ENCODE measurements at places on chromosomes 4 and X.
A peak's percentile ranks its signal among the peaks of the same experiment; 100 is the strongest.

GRCh38 chr4:37383579-37384229, 139.2 kb downstream of the NWD2 start:
- peak; percentile 43 for DNase-seq

GRCh38 chr4:99790796-99791617, 25.6 kb upstream of the DAPP1 start:
- DNase-seq = no peak

- DNase-seq = no peak
Measured at GRCh38 chr4:34371676-34372075, 1872.6 kb downstream of the ARAP2 start.

DNA sequence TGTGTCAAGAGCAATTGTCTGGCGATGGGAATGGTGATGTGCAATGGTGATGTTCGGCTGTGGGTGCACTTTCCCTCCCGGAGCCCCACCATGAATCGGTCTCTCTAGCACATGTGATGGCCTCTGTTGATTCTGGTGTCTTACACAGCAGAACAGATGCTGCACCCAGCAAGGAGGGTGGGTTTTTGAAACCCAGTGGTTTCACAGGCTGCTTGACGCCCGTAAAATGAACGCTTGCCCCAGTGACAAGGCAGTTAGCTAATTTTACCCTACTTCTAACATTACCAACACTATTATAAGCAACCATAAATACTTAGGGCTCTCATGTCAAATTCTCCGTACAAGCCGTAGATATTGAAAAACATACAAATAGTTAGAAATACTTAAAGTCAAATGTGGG, 5.9 kb upstream of the ANOS1 start:
- DNase-seq = no peak

DNA sequence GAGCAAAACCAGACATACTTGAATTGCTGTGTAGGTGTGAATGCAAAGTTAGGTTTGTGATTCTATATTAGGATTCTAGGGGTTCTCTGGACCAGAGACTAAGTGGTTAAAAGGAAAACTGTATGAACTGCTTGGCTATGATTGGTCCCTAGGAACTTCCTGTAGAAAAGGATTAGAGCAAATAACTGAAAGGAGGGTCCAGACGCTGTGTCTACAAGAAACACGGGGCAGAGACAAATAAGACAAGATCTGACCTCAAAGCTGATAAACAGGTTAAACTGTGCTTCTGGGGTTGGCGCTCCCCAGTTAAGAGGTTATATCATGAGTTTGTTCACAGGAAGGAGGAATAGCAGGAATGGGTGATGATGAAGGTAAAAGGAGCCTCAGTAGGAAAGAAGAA, 183.6 kb downstream of the MGST2 start:
- DNase-seq = no peak

- peak; percentile 32 for DNase-seq
Measured at GRCh38 chr4:37891260-37892159, 626 bp downstream of the TBC1D1 start.

GRCh38 chrX:2231570-2232192, 269.1 kb downstream of the DHRSX start:
- DNase-seq = no peak

GRCh38 chr4:160352637-160353036, 1249.8 kb downstream of the RAPGEF2 start:
- no peak for DNase-seq

DNA sequence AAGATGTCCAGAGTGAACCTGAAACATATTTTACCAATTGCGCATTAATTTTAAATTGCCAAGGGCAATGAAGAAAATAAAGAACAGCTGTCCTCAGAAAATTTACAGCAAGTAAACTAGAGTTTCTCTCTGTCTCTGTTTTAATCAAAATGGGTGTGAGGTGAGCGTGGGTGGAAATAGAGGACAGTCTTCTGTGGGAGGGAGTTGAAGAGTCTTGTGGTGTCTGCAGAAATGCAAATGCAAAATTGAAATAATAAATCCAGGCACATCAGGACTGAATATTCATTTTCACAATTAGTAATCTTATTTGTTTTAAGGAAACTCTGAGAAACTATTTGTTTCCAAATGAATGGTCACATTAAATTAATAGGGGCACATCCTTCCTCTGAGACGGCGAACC, 192.0 kb downstream of the ARHGAP10 start:
- DNase-seq = no peak

- no peak for DNase-seq
Measured at GRCh38 chr4:7778510-7779431, 160.9 kb downstream of the AFAP1 start.

GRCh38 chr4:180610324-180610723, 1632.9 kb upstream of the TENM3 start:
- DNase-seq = no peak

DNA sequence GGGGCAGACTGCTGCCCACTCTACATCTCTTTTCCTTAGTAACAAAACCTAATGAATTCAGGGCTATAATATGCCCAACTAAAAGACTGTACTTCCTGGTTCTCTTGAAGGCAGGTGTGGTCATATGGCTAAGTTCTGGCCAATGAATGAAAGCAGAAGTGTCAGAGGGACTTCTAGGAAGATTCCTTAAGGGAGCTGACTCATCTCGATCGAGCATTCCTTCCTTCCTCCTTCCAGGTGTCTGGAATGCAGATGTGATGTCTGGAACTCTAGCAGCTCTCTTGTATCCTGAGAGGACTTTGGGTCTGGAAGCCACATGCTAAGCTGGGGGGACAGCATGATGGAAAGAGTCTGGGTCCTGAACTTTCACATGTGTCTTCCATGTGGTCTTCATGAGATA, 116.2 kb upstream of the STX18 start:
- DNase-seq = no peak

DNA sequence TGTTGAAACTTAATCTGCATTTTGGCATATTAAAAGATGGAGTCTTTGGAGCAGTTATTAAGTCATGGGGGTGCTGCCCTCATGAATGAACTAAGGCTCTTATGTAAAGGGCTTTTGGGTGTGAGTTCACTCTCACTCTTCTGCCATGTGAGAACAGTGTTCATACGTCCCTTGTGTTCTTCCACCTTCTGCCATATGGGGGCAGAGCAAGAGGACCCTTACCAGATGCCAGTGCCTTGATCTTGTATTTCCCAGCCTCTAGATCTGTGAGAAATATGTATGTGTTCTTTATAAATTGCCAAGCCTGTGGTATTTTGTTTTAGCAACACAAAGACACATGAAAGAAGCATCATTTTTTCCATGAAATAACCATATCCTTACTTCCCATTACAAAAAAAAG, 213.9 kb downstream of the SPOCK3 start:
- no peak for DNase-seq
